ENCODE measurements at places on chromosomes 4 and X.
A peak's percentile ranks its signal among the peaks of the same experiment; 100 is the strongest.

- DNase-seq = no peak
Observed at GRCh38 chr4:100981447-100982204, 365.7 kb downstream of the PPP3CA start.

- DNase-seq = no peak
Observed at GRCh38 chr4:62771983-62772557, 1571.9 kb downstream of the ADGRL3 start.

DNA sequence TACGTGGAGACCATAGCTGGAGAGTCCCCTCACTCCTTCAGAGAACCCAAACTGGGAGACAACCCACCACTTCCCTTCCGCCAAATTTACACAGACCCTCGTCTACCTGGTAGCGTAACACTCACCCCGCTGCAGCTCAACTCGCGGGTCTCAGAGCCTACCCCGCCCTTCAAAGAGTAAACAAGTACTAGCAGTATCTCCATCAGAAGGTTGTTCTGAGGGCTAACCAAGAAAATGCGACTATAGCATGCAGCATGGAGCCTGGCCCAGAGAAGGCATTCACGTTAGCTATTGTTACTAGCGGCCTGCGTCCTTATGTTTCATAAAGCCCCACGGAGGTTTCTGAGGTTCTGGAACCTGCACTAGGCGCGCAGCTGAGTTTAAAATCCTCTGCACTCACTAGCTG is 531 bp upstream of the MANBA start:
- no peak for DNase-seq

GRCh38 chr4:95546866-95547714 is 1.7 kb downstream of the UNC5C start:
- no peak for DNase-seq

DNA sequence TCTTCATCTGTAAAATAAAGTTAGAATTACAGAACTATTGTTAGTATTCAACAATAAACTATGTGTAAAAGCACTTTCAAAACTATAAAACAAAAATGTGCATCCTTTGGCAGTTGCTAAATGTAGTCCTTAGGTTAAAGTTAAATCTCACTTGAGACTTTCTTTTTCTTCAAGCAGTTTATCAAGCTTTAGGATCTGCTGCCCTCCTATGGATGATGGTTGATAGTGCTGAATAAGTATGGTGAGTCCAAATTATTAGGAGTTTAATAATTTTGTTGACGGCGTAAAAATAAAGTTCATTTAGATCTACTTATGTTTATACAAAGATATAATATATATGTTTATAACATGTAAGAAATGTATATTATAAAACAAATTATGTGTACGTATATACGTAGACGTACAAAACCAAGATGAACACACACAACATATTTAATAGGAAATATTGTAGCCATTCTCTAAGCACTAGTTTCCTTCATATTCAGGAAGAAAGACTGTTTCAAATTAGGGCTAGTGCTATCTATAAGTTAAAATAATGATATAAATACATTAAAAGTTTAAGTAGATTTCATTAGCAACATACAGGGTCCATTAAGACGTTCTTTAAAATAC is 22.3 kb downstream of the UGT2A2 start:
- DNase-seq = peak; percentile 0

DNA sequence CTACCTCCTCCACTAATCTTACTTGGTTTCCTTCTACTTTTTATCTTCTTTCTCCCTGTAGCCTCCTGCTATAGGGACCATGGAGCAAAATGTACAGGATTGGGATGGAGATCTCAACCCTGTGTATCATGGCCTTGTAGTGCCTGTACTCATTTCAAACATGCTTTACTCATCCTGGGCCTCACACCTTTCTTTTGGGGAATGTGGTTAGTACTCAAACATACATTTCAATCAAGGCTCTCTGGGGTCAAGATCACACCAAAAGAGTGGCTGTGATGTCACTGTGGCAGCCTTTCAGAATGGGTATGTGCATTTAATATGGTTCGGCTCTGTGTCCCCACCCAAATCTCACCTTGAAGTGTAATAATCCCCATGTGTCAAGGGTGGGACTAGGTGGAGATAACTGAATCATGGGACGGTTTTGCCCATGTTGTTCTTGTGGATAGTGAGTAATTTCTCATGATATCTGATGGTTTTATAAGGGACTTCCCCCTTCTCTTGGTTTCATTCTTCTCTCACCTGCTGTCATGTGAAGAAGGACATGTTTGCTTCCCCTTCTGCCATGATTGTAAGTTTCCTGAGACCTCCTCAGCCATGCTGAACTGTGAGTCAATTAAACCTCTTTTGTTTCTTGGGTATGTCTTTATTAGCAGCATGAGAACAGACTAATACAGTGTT is 205.1 kb downstream of the RASL11B start:
- no peak for DNase-seq

GRCh38 chr4:174503079-174503715 is 19.1 kb downstream of the HPGD start:
- DNase-seq = no peak

- DNase-seq = no peak
Observed at GRCh38 chrX:698206-698605, 67.6 kb downstream of the SHOX start.

DNA sequence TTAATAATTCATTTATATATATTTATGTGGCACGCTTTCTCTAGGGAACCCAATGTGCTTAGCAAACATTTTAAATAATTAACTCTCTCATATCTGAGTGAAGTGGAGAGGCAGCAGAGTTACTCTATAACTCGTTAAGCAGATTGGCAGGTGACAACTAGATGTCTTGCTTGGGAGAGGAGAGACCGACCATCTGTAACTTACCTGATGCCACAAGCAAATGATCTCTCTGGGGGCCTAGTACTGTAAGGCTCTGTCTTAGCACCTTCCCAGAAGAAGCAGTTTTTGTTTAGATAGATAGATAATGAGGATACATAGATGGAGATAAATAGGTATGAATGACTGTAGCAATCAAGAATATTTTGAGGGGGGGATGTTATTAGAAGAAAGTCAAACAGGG is 11.9 kb upstream of the SEL1L3 start:
- no peak for DNase-seq

DNA sequence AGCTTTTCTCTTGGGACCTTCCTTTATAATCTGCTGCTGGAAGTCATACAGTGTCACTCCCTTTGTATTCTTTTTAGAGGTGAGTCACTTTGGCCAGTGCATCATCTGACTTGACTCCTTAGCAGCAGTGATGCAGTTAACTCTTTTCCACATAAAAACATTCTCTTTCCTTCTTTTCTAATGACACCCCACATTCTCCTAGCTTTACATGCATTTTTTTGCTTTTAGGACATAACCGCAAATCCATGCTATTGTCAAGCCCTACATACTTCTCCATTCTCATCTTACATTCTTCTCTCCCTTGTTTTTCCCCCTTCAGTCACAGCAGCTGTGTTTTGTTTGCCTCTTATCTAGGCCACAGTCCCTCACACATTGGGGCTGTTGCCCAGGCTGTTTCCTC is 55.1 kb downstream of the ZNF330 start:
- DNase-seq = peak; percentile 80

DNA sequence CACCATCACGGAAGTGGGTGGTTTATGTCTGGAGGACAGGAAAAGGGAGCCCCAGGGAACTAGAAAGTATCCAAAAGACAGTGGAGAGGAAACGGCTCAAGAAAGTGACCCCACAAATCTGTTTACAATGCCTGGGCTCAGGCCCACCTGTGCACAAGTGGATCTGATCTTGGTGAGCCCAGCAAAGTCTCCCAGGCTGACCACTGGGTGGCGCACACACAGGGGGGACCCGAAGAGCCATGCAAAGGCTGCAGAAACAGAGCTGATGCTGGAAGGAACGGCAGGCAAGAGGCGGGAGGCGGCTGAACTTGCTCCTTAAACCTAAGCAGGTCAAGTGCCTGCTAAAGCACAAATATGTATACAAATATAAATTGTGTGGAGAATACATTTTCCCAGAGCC is 9.6 kb downstream of the HAUS7 start:
- no peak for DNase-seq

All from AG04450 (cell line).